ENCODE measurements at places on chromosomes 2 and 18. TPM values are rescaled to one million over a fixed set of nuclear protein-coding genes. Genes with fewer than 3 reads are reported as not detected.

SERPINB12 gene
- total RNA-seq = not detected

- DNase-seq = peak; percentile 28
Measured at GRCh38 chr2:183678908-183679307, 554.7 kb downstream of the NUP35 start.

MARCO gene
- 0.11 TPM for total RNA-seq

DNA sequence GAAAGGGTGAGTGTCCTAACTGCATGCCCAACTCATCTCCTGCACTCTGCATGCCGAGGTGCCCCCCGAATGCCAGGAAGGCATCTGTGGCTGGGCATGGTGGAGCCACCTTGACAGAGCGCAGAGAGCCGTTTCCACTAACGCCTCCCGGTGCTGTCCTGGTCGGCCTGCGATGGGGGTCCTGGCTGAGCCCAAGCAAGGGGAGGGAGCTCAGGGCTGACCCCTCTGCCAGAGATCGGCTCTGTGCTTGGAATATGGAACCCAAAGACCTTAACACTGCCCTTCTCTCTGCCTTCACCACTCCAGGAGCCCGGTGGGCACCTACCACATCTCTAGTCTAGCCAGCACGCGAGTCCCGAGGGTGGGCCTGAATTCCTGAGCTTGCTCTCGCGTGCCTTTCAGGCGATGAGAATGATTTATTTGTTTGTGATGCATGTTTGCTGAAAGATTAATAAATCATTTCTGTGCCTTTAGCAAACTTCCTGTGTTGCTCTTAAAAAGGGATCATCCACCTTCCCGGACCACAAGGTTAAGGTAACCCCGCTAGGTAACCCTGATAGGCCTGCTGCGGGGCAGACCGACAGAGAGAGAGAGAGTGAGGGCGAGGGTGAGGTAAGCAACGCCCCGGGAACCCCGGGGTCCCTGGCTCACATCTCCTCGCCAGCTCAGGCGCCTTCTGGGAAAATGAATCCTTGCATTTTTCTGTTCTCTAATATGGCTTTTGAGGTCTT lies 35.3 kb downstream of the PDIA6 start:
- no peak for DNase-seq

DNA sequence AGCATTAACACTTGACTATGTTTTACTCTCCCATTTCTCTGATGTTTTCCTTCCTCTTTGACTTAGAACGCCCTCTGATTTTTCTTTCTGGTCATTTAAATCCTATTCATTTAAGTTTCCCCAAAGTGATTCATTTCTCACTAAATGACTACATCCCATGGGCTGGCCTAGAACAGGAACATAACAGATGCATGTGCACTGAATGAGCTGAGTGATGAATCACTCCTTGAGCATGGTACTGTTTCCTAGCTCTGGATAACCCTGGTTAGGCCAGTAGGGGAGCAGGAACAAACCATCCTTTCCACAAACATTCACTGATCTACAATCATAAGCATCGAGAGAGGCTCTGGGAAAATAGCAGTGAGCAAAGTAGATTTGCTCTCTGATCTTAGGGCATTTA lies 221.9 kb upstream of the SETBP1 start:
- no peak for DNase-seq
